Spinal cord (tissue), 10 donors: ENCODE measurements at places on chromosomes 2 and 18. TPM values are rescaled to one million over a fixed set of nuclear protein-coding genes. Genes with fewer than 3 reads are reported as not detected.

- H3K27ac ChIP-seq, result no peak overlapping the region
- no peaks in the 10 kb centered on the region for H3K36me3 ChIP-seq
- H3K4me3 ChIP-seq, result no peak overlapping the region
These were observed 41.3 kb upstream of the AGFG1 start for GRCh38 chr2:227430639-227431038.

DNA sequence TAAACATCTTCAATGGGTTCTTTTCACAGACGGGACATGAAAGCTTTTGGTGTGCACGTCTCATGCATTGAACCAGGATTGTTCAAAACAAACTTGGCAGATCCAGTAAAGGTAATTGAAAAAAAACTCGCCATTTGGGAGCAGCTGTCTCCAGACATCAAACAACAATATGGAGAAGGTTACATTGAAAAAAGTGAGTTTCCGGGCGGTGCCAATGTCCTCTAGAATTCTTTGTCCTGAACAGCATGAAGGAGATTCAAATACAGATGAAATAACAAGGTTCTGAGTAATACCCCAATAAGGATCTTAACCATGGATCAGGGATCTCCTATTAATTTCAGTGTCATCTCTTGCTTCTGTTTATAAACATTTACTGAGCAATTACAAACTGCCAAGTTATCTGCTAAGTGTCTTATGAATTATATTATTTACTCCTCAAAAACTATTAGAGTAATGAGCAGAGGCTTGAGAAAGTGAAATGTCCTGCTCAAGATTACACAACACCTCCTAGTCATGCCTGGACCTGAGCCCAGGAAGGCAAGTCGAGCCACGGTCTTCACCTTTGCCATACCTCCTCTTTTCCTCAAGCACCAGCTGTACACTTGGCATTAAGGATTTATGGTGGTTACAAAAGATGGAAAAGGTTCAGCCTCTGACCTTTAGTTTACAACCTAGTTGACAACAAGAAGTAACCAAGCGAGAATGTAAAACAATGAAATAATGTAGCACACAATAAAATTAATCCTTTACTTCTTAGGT, 22.6 kb downstream of the DHRS9 start:
- H3K4me1 ChIP-seq, result no peaks in the 10 kb centered on the region
- no peak overlapping the region for H3K27ac ChIP-seq
- no peaks in the 10 kb centered on the region for H3K27me3 ChIP-seq
- no peaks in the 10 kb centered on the region for H3K36me3 ChIP-seq
- no peak for DNase-seq
- no peak overlapping the region for H3K4me3 ChIP-seq

DNA sequence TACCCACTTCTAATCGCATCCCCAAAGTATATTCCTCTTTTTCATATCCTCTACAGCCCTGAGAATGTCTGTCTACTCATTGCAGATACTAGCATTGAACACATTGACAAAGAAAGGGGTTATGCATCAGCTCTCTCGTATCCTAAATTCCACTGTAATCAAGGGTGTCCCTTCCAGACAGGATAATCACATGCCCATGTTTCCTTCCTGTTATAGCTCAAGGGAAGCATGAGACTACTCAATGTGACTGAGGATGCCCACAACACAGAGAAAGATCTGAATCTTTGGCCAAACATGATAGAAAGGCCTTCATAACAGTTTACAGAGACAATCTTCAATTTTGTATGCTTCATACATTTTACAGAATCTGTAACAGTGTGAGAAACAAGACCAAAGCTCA, 69.2 kb downstream of the HIBCH start:
- H3K4me1 ChIP-seq, result no peaks in the 10 kb centered on the region
- H3K36me3 ChIP-seq, result peaks cover 4% of the 10 kb centered on the region
- H3K27ac ChIP-seq, result no peak overlapping the region
- DNase-seq, result no peak

GRCh38 chr2:222688917-222689316, 17.5 kb downstream of the MOGAT1 start:
- H3K36me3 ChIP-seq, result no peaks in the 10 kb centered on the region
- no peak overlapping the region for H3K4me3 ChIP-seq
- no peak for DNase-seq
- no peak overlapping the region for H3K27ac ChIP-seq

- no peak for DNase-seq
- H3K4me3 ChIP-seq, result no peak overlapping the region
- no peaks in the 10 kb centered on the region for H3K27me3 ChIP-seq
- H3K4me1 ChIP-seq, result no peaks in the 10 kb centered on the region
- no peak overlapping the region for H3K27ac ChIP-seq
- H3K36me3 ChIP-seq, result no peaks in the 10 kb centered on the region
These were observed 132.4 kb downstream of the PXDN start for GRCh38 chr2:1611886-1612285.

DNA sequence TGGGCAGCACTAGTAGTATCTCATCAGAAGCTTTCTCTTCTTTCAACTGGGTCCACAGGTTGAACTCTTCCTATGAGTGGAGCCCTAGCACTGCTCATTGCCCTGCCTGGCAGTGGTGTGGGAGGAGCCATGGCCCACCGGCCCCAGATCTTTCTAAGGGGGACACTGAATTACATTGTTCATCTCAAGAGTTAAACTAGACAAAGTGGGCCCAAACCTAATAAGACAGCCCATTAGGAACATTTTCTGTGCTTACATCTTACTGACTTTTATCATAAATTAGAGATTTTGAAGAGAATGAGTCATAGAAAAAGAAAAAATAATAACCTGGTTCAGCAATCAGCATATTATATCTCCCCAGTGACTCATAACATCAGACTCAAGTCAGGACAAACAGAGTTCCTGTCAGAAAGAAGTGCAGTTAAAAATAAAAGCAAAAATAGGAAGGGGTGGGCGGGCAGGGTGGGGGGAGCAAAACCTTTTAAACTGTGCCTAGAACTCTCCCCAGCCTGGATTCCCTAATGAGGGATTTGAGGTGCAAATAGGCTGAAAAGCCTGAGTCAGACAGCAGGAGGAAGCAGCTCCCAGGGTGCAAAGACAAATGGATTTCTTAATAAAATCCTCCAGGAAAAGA, 161.6 kb upstream of the TRIB2 start:
- H3K27me3 ChIP-seq, result no peaks in the 10 kb centered on the region
- no peak overlapping the region for H3K27ac ChIP-seq
- H3K4me1 ChIP-seq, result peaks cover 6% of the 10 kb centered on the region
- no peaks in the 10 kb centered on the region for H3K36me3 ChIP-seq
- no peak overlapping the region for H3K4me3 ChIP-seq
- no peak for DNase-seq

GRCh38 chr2:200258881-200259576, 47.5 kb upstream of the SPATS2L start:
- DNase-seq, result no peak
- H3K4me3 ChIP-seq, result no peak overlapping the region
- H3K27me3 ChIP-seq, result no peaks in the 10 kb centered on the region
- H3K36me3 ChIP-seq, result no peaks in the 10 kb centered on the region
- no peak overlapping the region for H3K27ac ChIP-seq

DNA sequence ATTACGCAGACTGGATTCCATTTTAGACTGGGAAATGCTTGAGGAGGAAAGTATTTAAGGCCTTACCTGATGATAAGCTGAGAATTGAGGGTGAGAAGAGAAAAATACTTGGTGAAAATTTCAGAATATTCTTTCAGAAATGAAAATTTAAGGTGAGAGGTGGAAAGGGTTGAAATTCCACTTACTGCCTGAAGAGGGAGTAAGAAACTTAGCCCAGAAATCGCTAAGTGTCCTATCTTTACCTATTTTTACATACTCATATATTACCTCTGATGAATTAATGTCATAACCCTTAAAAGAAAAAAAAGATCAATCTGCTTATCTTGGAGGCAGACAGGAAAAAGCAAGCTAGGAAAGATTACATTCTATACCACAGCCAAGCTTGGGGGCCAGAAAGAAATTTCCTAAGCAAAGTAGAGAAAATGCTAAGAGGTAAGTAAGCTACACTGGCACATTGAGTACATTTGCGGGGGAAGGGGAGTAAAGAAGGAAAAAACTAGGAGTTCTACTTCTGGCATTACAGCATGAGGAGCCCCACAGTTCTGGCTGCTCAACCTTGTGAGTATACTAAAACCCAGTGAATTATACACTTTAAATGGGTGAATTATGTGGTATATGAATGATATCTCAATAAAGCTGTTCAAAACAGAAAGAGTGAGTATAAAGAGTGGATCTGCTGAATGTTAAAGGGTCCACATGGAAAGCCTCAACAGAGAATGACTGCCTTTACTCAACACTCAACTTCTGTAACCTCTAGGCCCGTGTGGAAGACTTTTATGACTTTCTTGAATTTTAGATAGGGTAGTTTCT, 33.8 kb downstream of the SMC6 start:
- DNase-seq, result no peak
- H3K36me3 ChIP-seq, result peaks cover 7% of the 10 kb centered on the region
- no peaks in the 10 kb centered on the region for H3K4me1 ChIP-seq
- no peak overlapping the region for H3K27ac ChIP-seq

GRCh38 chr18:63090334-63090733, 229.2 kb downstream of the BCL2 start:
- DNase-seq, result peak; percentile 44
- no peaks in the 10 kb centered on the region for H3K4me1 ChIP-seq
- no peak overlapping the region for H3K27ac ChIP-seq
- no peaks in the 10 kb centered on the region for H3K27me3 ChIP-seq
- H3K36me3 ChIP-seq, result no peaks in the 10 kb centered on the region

DNA sequence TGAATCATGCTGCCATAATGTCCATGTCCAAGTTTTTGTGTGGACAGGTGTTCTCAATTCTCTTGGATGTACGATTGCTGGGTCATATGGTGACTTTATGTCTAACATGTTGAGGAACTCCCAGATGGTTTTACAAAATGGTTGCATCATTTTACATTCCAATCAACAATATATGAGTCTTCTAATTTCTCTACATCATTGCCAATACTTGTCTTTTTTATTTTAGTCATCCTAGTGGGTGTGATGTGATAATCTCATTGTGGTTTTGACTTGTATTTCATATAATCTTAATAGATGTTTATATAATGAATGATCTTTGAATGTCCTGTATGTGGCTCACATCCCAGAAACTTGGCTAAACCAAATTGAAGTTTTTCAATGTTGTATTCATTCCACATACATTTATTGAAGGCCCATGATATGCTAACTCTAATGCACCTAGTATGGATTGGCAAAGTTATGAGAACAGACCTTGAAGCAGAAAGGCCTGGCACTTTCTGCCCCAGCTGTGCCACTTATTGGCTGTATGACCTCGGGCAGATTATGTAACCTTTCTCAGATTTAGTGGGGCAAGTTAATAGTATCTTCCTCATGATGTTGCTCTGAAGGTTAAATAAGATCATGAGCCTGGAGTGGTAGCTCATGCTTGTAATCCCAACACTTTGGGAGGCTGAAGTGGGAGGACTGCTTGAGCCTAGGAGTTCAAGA, 205.4 kb downstream of the RAB3GAP1 start:
- no peak for DNase-seq
- H3K4me3 ChIP-seq, result no peak overlapping the region
- no peak overlapping the region for H3K27ac ChIP-seq
- no peaks in the 10 kb centered on the region for H3K4me1 ChIP-seq
- H3K36me3 ChIP-seq, result no peaks in the 10 kb centered on the region

GRCh38 chr2:113720167-113720566, 36.3 kb downstream of the SLC35F5 start:
- no peak overlapping the region for H3K27ac ChIP-seq
- no peaks in the 10 kb centered on the region for H3K4me1 ChIP-seq
- no peak overlapping the region for H3K4me3 ChIP-seq
- DNase-seq, result no peak

DNA sequence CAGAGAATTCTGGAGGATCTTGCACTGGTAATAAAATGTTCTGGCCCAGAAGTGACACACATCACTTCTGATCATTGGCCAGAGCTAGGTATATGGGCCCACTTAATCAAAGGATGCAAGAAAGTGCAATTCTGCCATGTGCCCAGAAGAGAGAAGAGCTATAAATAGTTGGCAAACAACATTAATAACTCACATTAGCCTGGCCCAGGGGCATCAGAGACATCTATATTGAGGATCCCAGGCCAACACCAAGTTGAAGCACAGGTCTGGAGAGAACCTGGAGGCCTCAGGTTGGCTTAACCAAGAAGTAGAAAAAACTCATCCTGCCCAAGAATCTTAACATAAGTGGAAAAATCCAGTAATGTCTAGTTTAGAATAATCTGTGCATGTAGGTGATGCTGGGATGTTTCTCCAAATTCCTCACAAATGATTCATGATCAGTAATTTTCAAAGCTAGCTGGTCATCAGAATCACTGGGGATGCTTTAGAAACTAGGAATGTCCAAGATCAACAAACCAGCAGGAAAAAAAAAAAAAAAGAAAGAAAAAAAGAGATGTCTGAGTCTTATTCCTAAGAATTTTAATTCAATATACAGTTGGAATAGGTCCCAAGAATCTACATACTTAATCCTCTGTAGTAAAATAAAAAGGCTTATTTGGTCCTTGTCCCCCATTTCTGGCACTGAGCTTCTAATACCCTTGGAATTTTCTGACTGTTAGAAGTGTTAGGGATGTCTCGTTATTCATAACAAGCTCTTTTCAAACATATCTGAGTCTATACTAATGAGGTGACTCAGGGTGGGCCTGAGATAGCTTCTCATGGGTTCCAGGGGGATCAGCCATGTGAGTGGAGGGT, 35.0 kb upstream of the EVA1A start:
- H3K27me3 ChIP-seq, result no peaks in the 10 kb centered on the region
- H3K27ac ChIP-seq, result no peak overlapping the region
- H3K4me1 ChIP-seq, result no peaks in the 10 kb centered on the region
- H3K36me3 ChIP-seq, result no peaks in the 10 kb centered on the region

- H3K4me1 ChIP-seq, result no peaks in the 10 kb centered on the region
- peak; percentile 27 for DNase-seq
- no peak overlapping the region for H3K4me3 ChIP-seq
These were observed 17.2 kb downstream of the THOC1 start for GRCh38 chr18:250685-251084.

DNA sequence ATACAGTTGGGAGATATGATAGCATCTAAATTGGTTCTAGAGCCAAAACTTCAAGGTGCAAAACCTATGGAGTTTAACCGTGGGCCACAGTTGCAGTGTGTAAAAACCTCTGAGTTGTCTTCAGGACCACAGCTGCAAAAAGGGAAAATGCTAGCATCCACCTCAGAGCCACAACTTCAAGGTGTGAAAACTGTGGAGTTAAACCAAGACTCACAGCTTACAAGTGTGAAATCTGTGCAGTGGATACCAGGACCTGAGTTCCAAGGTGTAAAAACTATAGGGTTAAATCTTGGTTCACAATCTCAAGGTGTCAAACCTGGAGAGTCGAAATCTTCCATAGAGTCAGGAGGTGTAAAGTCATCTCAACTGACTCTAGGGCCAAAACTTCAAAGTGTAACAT, 10.4 kb upstream of the ZNF512 start:
- no peaks in the 10 kb centered on the region for H3K4me1 ChIP-seq
- DNase-seq, result no peak
- no peak overlapping the region for H3K4me3 ChIP-seq
- no peak overlapping the region for H3K27ac ChIP-seq
- no peaks in the 10 kb centered on the region for H3K36me3 ChIP-seq

The TTL gene
- polyA plus RNA-seq, result 80.2 TPM

The TMEM169 gene
- polyA plus RNA-seq, result 21.1 TPM

The CYP27C1 gene
- polyA plus RNA-seq, result 4.8 TPM

The ABCB11 gene
- polyA plus RNA-seq, result 0.30 TPM

The DSG1 gene
- polyA plus RNA-seq, result not detected

The SLC38A11 gene
- 2.2 TPM for polyA plus RNA-seq

The PHOSPHO2 gene
- polyA plus RNA-seq, result 9.5 TPM

The MAL gene
- 8.2 TPM for polyA plus RNA-seq

The KIF5C gene
- polyA plus RNA-seq, result 197 TPM

The CMPK2 gene
- 6.6 TPM for polyA plus RNA-seq

The ACVR2A gene
- polyA plus RNA-seq, result 26.1 TPM
